Fibroblast of the aortic adventitia (primary cell): ENCODE measurements at places on chromosomes 13 and 19. TPM values are rescaled to one million over a fixed set of nuclear protein-coding genes. Genes with fewer than 3 reads are reported as not detected.

Gene LGALS7B
- total RNA-seq, result not detected in 2 replicates

Gene IQCN
- total RNA-seq, result 1.5 and 4.4 TPM in 2 replicates

Gene ERICH4
- total RNA-seq, result not detected in 2 replicates

Gene ARHGAP33
- 5.3 and 7.4 TPM in 2 replicates for total RNA-seq

Gene CCL25
- not detected in 2 replicates for total RNA-seq

Gene CEACAM8
- not detected in 2 replicates for total RNA-seq

Gene NLRP9
- total RNA-seq, result not detected in 2 replicates

Gene THSD8
- not detected in 2 replicates for total RNA-seq

Gene TEX29
- total RNA-seq, result not detected in 2 replicates

Gene DMRTC2
- total RNA-seq, result not detected in 2 replicates

Gene COG6
- 33.5 and 41.4 TPM in 2 replicates for total RNA-seq

Gene DCLK1
- 67.8 and 80.0 TPM in 2 replicates for total RNA-seq

Gene ZNF543
- total RNA-seq, result 5.1 and 9.4 TPM in 2 replicates

Gene FAAP24
- 5.7 and 12.0 TPM in 2 replicates for total RNA-seq

Gene KRTDAP
- not detected in 2 replicates for total RNA-seq

Gene HCN2
- 0.08 and 0.63 TPM in 2 replicates for total RNA-seq

Gene CYP4F11
- not detected in 2 replicates for total RNA-seq

Gene KLK14
- total RNA-seq, result not detected in 2 replicates

Gene RDH8
- not detected in 2 replicates for total RNA-seq
